ENCODE measurements at places on chromosomes 16 and 17. TPM values are rescaled to one million over a fixed set of nuclear protein-coding genes. Genes with fewer than 3 reads are reported as not detected.

TBC1D3H gene
- not detected for total RNA-seq

RPS6KB1 gene
- total RNA-seq = 12.3 TPM

TEFM gene
- 5.5 TPM for total RNA-seq

NPIPA3 gene
- not detected for total RNA-seq

TACO1 gene
- total RNA-seq = 17.1 TPM

SCNN1B gene
- 0.48 TPM for total RNA-seq

TM4SF5 gene
- not detected for total RNA-seq

SLC25A11 gene
- 65.4 TPM for total RNA-seq

KRTAP4-4 gene
- total RNA-seq = not detected

CACNG5 gene
- not detected for total RNA-seq

PLLP gene
- total RNA-seq = 37.1 TPM

CHCT1 gene
- 0.48 TPM for total RNA-seq

TNFRSF13B gene
- 0.24 TPM for total RNA-seq

RAB11FIP4 gene
- 10.6 TPM for total RNA-seq

TBC1D3G gene
- not detected for total RNA-seq

TP53TG3F gene
- not detected for total RNA-seq

AIPL1 gene
- total RNA-seq = not detected

KLHL11 gene
- 40.3 TPM for total RNA-seq

CLEC18B gene
- not detected for total RNA-seq

PERCC1 gene
- total RNA-seq = not detected

GCGR gene
- total RNA-seq = not detected

IL17C gene
- total RNA-seq = 2.2 TPM

ABCA10 gene
- 0.85 TPM for total RNA-seq

SLC13A2 gene
- not detected for total RNA-seq

IRX5 gene
- 2.7 TPM for total RNA-seq

SMPD3 gene
- total RNA-seq = not detected

EXOC3L1 gene
- not detected for total RNA-seq

WNT9B gene
- not detected for total RNA-seq

RGS11 gene
- total RNA-seq = not detected

ATP2A1 gene
- not detected for total RNA-seq

GPR142 gene
- total RNA-seq = not detected

TMEM220 gene
- total RNA-seq = 0.96 TPM

SRCIN1 gene
- 0.24 TPM for total RNA-seq

SLC5A10 gene
- under 0.01 TPM for total RNA-seq

SLFN13 gene
- 1.2 TPM for total RNA-seq

ZNF263 gene
- total RNA-seq = 69.9 TPM

HSF5 gene
- not detected for total RNA-seq

CHRNE gene
- total RNA-seq = 0.64 TPM

CCDC40 gene
- 0.43 TPM for total RNA-seq

ITGB3 gene
- 97.1 TPM for total RNA-seq

CRHR1 gene
- total RNA-seq = not detected

YBX2 gene
- total RNA-seq = 0.43 TPM

TEX14 gene
- total RNA-seq = under 0.01 TPM

CYGB gene
- total RNA-seq = 21.0 TPM

TBX4 gene
- total RNA-seq = not detected

Measured in tracheal epithelial cell (primary cell).